ENCODE measurements at places on chromosomes 3 and 15. TPM values are rescaled to one million over a fixed set of nuclear protein-coding genes. Genes with fewer than 3 reads are reported as not detected.

DNA sequence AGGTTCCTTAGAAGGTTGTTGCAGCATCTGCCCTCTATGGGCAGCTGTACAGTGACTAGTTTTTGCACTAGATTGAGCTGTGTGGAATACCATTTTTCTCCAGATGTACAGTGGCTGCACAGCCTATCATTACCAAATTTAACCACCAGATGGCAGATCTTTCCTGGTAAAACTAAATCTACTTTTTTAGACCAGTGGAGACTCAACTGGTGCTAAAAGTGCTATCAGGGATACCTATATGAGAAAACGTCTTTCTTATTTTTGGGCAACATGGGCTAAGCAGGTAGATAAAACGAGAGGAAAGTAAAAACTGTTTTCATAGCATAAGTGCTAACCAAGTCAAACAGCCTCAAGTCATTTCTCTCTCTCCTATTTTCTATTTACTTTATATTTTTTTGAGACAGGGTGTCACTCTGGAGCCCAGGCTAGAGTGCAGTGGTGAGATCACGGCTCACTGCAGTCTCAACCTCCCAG is 21.2 kb downstream of the IGSF10 start:
- peak; percentile 84 for DNase-seq

DNA sequence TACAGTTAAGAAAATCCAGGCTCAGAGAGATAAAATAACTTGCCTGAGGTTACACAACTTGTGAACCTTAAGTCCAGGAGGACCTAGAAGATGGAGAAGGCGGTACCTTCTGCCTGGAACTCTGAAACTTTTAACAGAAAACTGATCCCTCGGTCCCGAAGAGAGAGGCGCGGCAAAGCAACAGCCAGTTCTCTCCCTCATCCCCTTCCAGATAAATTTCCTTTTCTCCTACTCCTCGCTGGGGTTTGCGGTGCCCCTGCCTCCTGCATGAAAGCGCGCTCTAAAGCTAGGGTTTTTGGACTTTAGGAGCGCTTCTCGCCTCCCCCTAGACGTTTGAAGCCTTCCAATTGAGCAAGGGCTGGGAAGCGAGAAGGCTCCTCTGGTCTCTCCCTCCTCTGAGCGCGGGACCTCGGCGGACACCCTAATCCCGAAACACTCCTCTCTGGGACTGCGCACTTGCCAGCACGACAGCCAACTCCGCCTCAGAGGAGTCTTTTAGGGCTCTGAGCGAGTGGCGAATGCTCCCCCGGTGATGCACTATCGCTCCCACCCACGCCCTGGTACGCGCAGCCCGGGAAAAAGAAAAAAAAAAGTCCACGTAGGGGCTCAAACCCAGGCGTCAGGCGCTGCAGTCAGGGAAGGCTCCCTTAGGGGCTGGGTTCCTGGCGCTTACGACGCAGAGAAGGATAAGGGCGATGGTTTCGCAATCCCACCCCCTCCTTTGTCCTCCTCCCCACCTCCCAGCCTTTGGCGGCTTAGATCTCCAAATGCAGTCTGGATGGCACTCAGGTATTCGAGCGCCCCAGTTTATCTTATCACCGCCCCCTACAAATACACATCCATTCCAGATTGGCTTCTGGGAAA is 7.9 kb upstream of the EOMES start:
- DNase-seq, result no peak

GRCh38 chr3:133490468-133491351 is 82.8 kb upstream of the CDV3 start:
- DNase-seq, result no peak

- no peak for DNase-seq
These were observed 31.3 kb downstream of the TRAK1 start for GRCh38 chr3:42122261-42123011.

DNA sequence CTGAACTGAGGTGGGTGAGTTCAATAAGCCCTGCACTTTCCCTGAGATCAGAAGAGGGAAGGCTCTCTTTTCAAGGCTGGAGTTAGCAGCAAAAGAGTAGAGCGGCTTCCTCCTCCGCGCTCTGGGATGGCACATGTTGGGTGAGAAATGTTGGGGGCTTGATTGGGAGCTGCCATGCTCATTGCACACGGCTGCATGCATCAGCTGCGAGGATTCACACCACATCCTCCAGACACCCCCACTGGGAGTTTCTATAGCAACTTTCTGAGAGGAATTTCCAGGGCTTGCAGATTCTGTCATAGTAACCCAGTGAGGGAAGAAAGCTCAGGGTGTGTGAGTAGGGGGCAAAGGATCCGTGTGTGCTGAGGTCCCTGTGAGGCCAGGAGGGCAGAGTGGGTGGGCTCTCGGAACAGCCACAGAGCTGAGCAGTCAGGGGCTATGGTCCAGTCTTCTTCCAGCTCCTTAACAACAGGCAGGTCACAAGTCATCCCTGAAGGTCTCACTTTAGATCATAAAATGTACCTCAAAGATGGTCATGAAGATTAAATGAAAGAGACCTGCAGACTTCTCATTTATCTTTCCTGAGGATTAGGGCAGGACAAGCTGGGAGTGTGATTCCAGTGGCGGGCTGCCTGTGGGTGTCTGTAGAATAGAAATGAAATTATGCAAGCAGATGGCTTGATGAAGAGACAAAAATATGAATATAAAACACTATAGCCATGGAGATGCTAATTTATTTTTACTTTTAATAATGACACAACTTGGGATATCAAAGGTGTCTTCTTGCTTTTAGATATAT is 75.7 kb upstream of the CHRNA7 start:
- no peak for DNase-seq

DNA sequence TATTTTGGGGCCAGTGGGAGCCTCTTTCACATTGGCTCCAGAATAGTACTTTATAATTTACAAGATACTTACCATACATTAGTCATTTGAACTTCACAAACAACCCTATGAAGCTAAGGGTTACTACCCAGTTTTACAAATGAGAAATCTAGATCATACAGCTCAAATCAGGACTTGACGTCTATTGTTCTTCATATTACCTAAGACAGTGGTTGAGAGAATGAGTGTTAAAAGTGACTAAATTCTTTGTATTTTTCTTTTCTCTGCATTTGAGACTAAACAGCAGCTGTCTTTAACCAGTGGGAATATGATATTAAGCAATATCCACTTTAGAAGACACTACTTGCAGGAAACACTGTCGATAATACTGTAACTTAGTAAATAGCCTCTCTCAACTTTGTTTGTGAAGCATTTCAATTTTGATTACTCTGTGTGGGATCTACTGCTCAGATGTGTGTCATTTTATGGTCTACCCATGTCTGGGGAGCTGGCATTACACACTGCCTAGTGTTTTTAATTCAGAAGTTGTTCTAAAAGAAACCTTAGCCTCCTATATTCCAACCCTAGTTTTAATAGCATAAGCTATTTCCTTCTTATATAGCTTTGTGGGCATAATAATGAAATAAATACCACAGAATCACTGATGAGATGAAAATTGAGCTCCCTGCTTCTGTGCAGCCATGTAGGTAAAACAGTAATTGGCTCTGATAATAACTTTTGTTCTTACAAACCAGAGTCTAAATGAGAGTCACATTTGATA is 45.9 kb downstream of the IQCH start:
- DNase-seq, result no peak

KY gene
- 0.50 TPM for total RNA-seq

BLM gene
- 2.8 TPM for total RNA-seq

GALNT15 gene
- 39.9 TPM for total RNA-seq

- no peak for DNase-seq
These were observed 17.6 kb downstream of the TRIM42 start for GRCh38 chr3:140695361-140696061.

CCNB2 gene
- 0.94 TPM for total RNA-seq

IL5RA gene
- 1.1 TPM for total RNA-seq

DPPA4 gene
- not detected for total RNA-seq

RETNLB gene
- not detected for total RNA-seq

STARD5 gene
- 4.1 TPM for total RNA-seq

DNA sequence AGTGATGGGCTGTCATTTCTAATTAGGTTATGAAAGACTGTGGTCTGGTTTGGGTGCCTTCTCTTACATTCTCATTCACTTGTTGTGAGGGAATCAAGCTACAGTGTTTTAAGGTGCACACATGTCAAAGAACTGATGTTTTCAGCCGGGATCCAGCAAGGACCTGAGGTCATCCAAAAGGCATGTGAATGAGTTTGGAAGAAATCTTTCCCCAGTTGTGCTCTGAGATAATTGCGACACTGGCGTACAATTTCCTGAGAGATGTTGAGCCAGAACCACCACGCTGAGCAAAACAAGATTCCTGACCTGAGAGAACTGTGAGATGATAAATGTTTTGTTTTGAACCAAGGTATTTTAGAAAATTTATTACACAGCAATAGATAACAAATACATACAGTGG is 295.3 kb upstream of the SLITRK3 start:
- DNase-seq, result no peak

- DNase-seq, result no peak
These were observed 5.0 kb upstream of the UBE2E1 start for GRCh38 chr3:23800731-23801130.

HDC gene
- 12.9 TPM for total RNA-seq

- DNase-seq, result no peak
These were observed 119.8 kb upstream of the NEO1 start for GRCh38 chr15:72932472-72932871.

PLOD2 gene
- total RNA-seq, result 66.0 TPM

- DNase-seq, result no peak
These were observed 98.7 kb downstream of the PLD1 start for GRCh38 chr3:171711461-171712170.

DNA sequence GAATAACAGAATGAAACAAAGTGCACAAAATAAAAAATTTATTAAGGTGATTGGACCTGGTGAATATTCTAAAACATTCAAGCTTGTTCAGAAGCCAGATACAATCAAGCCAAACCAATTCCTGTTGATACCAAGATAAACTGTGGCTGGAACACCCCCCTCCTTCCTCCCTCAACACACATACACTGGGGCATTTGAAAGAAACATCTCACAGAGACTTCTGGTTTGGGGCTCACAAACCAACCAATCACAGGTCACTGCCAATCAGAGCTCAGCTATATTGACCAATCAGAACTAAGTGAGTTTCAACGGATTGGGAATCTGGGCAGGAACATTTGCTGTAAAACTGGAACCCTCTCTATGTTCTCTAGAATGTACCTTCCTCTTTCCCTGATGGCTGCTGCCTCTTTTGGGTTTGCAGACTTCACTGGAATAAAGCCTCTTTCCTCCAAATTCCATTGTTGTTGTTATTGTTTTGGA is 340.6 kb upstream of the GOLIM4 start:
- DNase-seq, result no peak

DNA sequence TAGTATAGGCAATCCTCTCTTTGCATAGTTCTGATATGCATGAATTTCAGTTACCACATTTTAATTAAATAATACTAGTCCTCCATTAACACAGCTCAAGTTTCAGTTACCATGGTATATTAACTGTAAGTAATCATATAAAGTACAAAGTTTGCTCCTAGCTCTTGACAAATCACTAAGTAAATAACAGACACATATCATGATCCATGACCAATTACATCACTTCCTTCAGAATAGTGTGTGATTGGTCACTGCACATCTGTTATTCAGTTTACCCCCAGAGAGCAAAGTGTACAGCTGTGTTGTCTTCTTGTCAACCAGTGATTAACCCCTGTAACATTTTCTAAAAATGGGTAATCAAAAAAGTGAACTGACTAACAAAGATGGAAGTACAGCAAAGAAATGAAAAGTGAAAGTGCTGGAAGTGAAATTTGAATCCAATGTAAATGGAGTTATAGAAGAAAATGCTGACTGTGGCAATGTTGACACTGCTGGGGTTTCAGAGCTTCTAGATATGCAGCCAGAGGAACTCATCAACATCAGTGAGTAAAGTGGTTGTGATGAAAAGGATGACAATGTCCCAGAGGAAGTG is 30.2 kb upstream of the LEKR1 start:
- no peak for DNase-seq

PLAAT1 gene
- 0.72 TPM for total RNA-seq

GRCh38 chr3:178140531-178141304 is 395.5 kb upstream of the KCNMB2 start:
- no peak for DNase-seq

- peak; percentile 93 for DNase-seq
These were observed 759 bp downstream of the AMOTL2 start for GRCh38 chr3:134373271-134374104.

DNA sequence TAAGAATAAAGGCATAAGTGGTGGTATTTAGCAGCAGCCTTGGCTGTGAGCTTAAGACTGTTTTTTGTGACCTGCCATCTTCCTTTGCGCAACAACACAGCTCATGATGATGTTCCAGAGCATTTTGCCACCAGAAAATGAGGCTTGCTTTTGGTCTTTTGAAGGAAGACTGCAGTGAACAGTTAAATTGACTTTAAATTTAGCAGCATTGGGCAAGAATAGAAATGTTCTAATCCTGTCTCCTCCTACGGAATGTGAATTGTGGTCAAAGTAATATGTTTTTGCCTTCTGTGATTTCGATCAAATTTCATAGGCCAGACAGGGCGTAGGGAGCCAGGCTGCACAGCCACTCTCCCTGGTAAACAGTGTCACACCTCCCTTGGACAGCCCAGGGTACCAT is 460.7 kb upstream of the RASGRP1 start:
- no peak for DNase-seq

SNTN gene
- total RNA-seq, result not detected

AGTR1 gene
- total RNA-seq, result 5.6 TPM

DNA sequence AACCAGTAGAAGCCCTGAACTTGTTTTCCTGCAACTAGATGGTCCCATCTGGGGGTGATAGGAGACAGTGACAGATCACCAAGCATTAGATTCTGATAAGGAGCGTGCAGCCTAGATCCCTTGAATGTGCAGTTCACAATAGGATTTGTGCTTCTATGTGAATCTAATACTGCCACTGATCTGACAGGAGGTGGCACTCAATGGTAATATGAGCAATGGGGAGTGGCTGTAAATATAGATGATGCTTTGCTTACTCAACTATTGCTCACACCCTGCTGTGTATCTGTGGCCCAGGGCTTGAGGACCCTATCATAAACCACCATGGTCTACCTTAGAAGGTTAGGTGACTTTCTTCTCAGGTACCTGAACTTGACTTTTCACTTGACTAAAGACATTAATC is 417.1 kb upstream of the ARHGEF26 start:
- no peak for DNase-seq

SEMA4B gene
- total RNA-seq, result 190 TPM

DNA sequence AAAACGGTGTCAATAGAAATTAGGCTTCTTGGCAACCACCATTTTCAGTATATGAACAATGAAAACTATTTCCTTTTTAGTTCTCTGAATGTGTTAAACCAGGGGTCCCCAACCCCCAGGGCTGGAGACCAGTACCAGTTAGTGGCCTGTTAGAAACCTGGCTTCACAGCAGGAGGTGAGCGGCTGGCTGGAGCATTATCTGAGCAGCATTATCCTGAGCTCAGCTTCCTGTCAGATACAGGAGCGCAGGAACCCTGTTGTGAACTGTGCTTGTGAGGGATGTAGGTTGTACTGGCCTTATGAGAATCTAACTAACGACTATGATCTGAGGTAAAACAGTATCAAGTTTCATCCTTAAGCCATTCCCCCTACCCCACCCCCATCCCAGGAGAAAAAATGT is 328.7 kb downstream of the ZBBX start:
- DNase-seq, result no peak

GRCh38 chr3:12957339-12957738 is 115.9 kb downstream of the IQSEC1 start:
- DNase-seq, result no peak

Measured in kidney (tissue), 22 donors.